ENCODE measurements at places on chromosomes 5 and 9.

DNA sequence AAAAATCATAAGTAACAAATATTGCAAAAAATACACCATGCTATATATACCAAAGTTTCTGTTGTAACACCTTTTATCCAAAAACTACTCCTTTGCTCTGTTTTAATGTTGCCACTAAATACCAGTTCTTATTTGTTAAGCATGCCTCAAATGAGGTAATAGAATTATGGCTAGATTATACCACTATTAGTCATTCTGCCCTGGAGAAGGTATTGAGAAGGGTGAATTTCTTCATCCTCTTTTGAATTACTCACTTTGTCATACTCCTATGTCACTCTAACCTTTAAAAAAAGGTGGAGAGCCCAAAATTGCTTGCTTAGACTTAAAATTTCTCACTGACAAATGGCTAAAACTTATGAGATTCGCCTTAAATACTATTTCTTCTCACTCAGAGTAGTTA lies 750.9 kb downstream of the MAT2B start:
- DNase-seq = no peak

DNA sequence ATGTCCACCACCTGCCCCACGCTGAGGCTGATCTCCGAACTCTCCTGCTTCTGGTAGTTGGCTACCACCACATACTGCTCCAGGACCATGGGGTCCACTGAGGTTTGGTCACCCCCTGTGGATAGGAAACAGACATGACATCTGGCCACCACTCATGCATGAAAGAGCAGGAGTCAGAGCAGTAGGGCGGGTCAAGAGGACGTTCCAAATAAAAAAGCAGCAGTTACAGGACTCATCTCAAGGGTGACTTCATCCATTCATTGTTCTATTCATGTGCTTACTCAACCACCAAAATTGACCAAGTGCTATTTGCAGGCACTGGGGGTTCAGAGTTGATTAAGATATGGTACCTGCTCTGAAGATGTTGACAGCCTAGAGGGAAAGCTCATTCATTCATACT lies 79.2 kb upstream of the UBTD2 start:
- DNase-seq = no peak

DNA sequence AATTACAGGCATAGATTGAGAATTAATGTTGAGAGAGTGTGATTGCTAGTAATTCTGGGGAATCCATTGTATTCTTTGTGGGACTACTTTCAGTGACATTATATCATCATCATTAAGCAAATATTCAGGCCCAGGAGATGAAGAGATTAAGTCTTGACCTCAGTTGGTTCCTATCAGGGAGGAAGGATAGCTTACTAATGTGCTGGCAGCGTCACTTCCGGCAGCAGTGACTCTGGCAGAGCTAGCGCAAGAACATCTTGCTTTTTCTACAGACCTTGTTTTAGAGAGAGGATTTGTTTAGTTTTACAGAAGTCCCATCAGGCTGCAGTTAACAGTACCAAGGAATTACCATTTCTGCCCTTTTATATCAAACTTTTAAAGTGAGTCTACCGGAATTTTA lies 20.3 kb downstream of the OSTF1 start:
- no peak for DNase-seq

DNA sequence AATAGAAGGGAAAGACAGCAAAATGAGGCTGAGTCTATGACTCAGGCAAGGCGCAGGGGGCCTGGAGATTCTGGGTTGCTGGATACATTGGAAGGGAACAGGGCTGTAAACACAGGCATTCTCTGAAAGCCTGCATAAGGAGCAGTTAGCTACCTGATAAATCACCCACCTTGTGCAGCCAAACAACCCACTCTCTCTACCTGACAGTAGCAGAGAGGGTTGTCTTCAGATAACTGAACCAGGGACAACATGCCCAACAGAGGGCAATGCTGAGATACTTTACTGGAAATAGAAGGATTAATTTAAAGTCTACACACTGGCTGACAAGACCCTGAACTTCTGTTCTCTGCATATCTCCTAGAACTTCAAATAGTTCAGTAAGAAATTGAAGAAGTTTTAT lies 161.6 kb downstream of the KCTD16 start:
- DNase-seq = peak; percentile 32

- no peak for DNase-seq
Measured at GRCh38 chr5:114418176-114419066, 56.6 kb downstream of the KCNN2 start.

GRCh38 chr9:14524873-14525515 lies 168.2 kb downstream of the ZDHHC21 start:
- DNase-seq = peak; percentile 83

DNA sequence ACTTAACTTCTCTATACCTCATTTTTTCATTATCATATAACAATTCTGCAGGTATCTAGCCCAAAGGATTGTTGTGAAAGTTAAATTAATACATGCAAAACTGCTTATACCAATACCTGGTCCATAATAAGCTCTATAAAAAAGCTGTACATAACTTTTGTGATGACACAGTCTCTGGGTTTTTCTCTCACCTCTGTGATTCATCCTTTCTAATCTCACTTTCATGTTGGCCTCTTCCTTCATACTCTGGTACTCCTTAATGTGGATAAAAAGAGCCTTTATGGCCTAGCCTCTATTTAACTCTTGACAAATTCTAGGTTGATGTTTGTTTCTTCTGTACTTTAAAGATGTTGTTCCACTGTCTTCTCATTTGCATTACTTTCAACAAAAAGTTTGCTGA lies 162.9 kb upstream of the ACOT12 start:
- no peak for DNase-seq

- DNase-seq = no peak
Measured at GRCh38 chr5:83095957-83096539, 18.7 kb downstream of the XRCC4 start.

DNA sequence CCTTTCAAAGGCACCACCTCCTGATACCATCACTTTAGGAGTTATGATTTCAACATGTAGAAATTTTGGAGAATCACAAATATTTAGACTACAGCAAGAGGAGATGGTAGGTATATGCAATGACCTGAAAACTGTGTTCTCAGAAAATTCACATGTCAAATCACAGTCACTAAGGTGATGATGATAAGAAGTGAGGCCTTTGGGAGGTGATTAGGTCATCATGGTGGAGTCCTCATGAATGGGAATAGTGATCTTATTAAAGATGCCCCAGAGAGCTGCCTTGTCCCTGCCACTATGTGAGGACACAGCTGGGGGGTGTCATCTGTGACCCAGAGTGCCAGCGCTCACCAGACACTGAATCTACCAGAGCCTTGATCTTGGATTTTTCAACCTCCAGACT lies 513.5 kb upstream of the TUSC1 start:
- no peak for DNase-seq

DNA sequence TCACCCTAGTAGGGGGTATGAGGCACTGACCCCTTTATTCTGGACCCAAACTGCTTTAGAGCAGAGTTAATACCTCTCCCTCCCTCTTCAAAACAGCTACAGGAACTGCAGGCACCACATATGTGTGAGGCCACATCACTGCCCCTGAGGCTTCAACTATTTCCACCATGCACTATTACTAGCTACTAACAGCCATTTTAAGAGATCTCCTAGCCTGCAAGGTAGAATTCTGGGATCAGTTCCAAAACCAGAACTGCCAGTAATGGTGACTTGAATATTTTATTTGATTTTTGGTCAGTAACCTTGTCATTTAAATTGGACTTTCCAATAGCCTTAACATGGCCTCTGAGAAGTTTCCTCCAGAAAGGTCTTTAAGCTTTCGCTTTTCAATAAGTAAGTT lies 55.3 kb upstream of the FSD1L start:
- no peak for DNase-seq
